Stimulated activated CD4-positive, alpha-beta T cell treated with anti-CD3 and anti-CD28 coated beads, Interleukin-2, amount 100 ng/mL, for 4 hours (primary cell): ENCODE measurements at places on chromosomes 7 and 10.

DNA sequence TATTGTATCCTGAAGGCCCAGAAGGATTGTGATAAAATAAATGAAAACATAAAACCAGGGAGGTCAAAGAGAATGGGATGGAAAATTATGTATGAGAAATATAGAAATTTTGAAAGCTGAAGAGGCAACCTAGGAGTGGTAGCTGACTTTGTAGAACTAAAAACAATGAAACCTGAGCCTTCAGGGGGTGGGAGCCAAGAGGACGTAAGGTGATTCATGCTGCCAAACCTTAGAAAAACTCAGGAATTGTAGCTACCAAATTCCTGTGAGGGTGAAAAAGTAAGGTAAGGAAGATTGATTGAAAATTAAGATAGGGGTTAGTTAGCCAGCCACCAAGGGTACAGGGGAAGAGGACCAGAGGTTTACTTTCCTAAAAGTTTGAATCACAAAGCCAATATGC is 213.2 kb downstream of the KCND2 start:
- DNase-seq = no peak

- DNase-seq = no peak
These were observed 28.1 kb downstream of the DCLRE1A start for GRCh38 chr10:113825791-113826190.

GRCh38 chr10:59937720-59938119 is 31.4 kb upstream of the CCDC6 start:
- no peak for DNase-seq

GRCh38 chr7:6316226-6316625 is 43.8 kb upstream of the CYTH3 start:
- DNase-seq = no peak

- DNase-seq = no peak
These were observed 83.0 kb downstream of the SGMS1 start for GRCh38 chr10:50540826-50541122.

DNA sequence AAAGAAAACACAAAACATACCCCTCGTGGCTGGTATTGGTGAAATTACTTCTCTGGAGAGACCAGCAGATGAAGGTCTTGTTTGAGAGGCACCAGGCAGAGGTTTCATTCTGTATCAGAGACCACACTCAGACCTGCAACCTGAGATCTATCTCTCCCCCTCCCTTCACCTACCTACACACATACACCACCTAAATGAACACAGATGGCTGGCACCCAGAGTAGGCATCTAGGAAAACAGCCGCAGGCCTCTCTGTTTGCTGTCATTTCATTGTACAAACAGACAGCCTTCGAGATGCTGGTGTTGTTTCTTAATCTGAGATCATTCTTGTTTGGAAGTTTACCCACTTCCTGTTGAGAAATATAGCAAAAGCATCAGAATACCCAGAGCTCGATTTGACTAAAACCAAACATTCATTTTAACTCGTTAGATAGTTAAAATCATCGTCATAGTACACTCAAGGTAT is 173.9 kb upstream of the SLC25A13 start:
- no peak for DNase-seq

- no peak for DNase-seq
These were observed 6.1 kb upstream of the IMMP2L start for GRCh38 chr7:111568419-111568818.

- DNase-seq = no peak
These were observed 25.5 kb downstream of the CYP51A1 start for GRCh38 chr7:92108821-92109220.

DNA sequence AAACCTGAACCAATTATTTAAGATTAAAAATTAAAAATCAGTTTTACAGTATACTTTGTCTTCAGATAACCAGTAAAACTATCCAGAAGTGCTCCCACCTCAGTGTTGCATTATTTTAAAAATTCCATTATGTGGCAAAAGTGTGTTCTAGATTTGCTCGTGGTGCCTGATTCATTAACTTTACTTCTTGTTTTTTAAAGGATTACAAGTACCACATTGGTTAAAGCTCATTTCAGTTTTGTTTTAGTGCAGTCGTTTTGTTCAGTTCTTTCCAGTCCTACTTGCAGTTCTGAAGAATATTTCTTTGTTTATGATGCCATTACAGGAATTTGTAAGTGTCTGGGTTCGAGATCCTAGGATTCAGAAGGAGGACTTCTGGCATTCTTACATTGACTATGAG is 69.0 kb downstream of the SNX10 start:
- DNase-seq = no peak

DNA sequence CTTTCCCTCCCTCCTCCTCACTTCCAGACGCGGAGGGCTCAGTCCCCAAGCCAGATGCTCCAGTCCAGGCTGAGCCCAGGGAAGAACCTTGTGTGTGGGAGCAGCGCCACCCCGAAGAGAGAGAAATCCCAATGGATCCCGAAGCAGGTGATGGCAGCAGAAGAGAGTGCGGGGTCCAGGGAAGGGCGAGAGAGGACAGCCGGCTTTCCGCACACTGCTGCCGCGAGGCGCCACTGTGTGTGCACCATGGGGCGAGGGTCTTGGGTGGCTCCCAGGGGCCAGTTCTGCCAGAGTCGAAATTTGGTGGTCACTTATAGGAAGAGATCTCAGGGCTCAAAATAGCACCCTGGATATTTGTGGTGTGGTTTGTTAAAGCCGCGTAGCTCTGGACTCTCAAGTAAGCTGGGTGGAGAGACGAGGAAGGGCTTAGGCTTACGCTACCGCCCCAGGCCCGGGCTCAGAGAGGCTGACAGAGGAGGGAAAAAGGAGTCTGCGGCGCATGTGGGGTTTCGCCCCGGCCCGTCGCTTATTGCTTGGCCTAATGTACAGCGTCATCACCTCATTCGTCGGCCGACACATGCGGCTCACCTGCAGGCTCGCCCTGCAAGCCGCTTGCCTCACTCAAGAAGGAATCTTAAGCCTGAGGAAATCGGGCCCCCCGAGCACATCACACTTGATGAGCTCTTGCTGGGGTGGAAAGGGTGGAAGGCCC is 12.1 kb downstream of the ZNF282 start:
- DNase-seq = no peak

DNA sequence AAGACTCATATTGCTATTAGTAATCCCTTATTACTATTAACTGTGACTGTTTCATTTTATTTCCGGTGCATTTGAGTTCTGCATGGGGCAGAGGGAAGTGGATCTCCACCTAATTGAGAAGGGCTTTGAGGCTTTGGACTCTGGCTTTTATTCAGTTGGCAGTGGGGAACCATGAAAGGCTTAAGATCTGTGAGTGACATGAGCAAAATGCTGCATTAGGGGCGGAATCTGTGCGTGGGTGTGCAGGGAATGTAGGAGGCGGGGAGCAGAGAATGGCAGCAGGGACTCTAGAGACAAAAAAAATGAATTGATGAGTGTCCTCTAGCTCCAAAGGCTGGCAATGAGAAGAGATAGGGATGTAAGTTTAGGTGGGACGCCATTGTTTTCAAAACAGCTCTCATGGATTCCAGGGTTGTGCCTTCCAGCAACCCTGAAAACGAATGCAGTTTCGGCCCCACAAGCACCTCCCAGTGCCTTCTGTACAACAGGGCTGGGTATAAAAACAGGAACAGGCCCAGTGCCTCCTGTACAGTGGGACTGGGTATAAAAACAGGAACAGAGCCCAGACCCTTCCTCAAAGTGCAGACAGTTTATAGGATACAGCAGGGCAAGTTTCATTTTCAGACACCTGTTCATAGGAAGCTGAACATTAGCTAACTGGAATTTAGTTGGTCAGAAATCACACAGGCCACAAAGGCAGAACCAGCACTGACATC is 663.3 kb upstream of the FOXK1 start:
- no peak for DNase-seq

GRCh38 chr7:116574025-116574822 is 49.4 kb downstream of the CAV1 start:
- DNase-seq = no peak

DNA sequence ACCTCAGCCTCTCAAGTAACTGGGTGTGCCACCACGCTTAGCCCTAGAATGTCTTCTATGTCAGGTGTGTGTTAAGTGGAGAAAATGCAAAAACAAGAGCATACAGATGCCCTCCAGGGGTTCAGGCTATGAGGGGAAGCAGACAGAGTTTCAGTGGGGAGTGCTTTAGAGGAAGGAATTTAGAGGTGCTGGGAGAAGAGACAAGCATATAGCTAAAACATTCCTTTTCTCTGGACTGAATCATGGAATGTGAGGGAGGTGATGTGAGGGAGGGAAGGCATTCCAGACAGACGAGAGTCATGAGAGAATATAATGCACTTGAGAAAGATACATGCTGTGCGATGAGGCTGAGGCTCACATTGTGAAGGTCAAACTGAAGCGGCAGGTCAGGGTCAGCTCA is 6.6 kb upstream of the ZNF786 start:
- DNase-seq = no peak

DNA sequence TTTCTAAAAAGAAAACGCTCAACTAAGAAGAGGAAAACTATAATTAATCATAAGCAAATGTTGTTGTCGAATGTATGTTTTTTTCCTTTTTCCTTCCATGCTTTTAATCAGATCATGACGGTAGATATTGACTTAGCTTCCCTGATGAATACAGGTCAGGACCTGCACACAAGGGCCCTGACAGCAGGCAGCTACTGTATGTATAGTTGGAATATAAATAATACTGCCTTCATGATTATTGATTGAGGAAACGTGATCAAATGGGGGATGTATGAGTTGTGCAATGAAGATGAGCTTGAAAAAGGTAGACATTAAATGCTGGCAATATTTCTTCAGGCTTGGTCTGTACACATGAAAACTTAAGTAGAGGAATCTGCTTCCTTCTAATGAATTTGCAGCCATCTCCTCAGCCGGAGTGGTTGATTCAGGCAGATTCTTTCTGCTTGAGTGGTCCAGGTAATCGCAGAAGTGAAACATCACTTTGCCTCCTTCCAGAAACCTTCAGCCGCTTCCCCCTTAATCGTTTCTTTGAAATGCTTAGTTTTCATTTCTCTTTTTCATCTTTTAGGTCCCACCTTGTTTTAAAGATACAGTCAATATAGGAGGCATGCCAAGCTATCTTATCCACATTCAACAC is 656.5 kb downstream of the SDK1 start:
- DNase-seq = no peak

DNA sequence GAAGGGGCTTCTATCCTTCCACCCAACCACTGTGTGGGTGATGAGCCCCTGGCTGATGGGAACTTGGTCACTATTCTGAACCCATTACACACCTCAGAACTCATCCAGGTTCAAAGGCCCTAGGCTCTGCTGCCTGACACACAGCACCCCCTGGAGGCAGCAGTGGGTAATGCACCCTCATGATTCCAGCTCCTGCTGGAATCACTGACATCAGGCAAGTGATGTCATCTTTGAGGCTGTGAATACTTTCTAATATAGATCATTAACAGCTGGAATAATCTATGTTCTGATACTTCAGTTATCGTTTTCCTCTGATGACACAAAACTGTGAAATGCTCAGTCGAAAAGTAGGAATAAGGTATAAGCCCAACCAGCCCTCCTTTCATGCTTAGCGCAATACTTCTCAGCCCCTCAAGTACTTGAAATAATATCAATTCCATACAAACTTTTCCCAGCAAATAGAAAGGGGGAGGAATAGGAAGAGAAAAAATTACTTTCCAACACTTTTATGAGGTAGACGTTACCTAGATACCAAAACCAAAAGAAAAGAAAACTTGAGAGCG is 7.5 kb upstream of the RBP3 start:
- DNase-seq = peak; percentile 45

DNA sequence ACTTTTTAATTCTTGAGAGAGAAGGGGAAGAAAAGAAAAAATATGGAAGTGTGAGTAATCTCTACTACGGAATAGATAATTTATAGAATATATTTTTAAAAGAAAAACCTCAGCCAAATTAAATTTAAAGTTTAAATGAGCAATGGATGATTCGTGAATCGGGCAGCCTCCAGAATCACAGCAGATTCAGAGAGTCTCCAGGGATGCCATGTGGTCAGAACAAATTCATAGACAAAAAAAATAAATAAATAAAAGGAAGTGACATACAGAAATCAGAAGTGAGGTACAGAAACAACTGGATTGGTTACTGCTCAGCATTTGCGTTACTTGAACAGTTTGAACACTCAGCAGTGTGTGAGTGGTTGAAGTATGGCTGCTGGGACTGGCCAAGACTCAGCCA is 53.0 kb downstream of the PHYHIPL start:
- no peak for DNase-seq

GRCh38 chr7:67542916-67543315 is 546.3 kb downstream of the TYW1 start:
- no peak for DNase-seq

GRCh38 chr7:122302761-122303530 is 1.6 kb downstream of the FEZF1 start:
- no peak for DNase-seq

GRCh38 chr7:82631998-82632397 is 188.4 kb upstream of the CACNA2D1 start:
- DNase-seq = no peak

- no peak for DNase-seq
These were observed 33.4 kb downstream of the PPP1R17 start for GRCh38 chr7:31720366-31720765.
